ENCODE measurements at places on chromosomes 5 and 9. TPM values are rescaled to one million over a fixed set of nuclear protein-coding genes. Genes with fewer than 3 reads are reported as not detected.

- H3K4me3 ChIP-seq, result no peak overlapping the region
- no peak for DNase-seq
- no peaks in the 10 kb centered on the region for H3K36me3 ChIP-seq
- no peak overlapping the region for H3K27ac ChIP-seq
- no peaks in the 10 kb centered on the region for H3K27me3 ChIP-seq
Observed at GRCh38 chr9:133353548-133353947, 2.7 kb downstream of the SURF1 start.

Gene SHC3
- total RNA-seq, result 6.1 TPM

DNA sequence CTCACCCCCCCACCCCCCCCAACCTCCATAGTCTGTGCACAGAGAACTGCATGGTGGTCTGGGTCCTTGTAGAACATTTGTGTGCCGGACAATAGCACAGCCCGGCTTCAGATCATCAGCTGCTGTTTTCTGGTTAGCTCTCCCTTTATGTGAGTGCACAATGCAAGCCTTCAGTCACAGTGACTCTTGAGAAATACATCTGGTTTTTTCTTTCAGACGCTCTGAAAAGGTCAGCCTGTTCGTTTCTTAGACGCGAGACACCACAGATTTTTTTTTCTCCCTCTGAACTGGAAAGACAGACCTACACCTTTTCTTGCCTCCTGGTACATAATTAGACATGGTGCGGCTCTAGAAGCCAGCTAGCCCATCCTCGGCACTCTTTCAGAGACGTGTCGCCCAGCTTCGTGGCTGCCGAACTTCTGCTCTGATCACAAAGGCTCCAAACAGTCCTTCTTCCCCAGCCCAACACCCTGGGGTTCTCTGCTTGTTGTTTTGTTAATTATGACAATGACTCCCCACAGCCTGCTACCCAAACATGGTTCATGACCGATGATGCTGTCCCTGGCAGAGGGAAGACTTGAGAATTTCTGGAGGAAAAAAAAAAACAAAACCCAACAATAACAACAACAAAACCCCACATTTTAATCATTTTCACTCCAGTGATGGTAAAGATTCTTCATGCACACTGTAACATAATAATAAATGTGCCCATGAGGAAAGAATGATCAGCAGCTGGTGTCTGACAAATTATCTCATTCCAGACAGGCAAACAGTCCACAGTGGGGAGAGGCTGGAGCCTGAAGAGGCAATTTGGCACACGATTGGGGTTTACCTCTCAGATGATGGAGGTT lies 241.4 kb upstream of the ZNF462 start:
- no peaks in the 10 kb centered on the region for H3K36me3 ChIP-seq
- DNase-seq, result no peak
- H3K27me3 ChIP-seq, result no peaks in the 10 kb centered on the region
- no peaks in the 10 kb centered on the region for H3K4me1 ChIP-seq
- H3K4me3 ChIP-seq, result no peak overlapping the region

- no peak for DNase-seq
- H3K4me3 ChIP-seq, result no peak overlapping the region
- H3K4me1 ChIP-seq, result no peaks in the 10 kb centered on the region
Observed at GRCh38 chr5:5756762-5757161, 334.3 kb downstream of the ICE1 start.

DNA sequence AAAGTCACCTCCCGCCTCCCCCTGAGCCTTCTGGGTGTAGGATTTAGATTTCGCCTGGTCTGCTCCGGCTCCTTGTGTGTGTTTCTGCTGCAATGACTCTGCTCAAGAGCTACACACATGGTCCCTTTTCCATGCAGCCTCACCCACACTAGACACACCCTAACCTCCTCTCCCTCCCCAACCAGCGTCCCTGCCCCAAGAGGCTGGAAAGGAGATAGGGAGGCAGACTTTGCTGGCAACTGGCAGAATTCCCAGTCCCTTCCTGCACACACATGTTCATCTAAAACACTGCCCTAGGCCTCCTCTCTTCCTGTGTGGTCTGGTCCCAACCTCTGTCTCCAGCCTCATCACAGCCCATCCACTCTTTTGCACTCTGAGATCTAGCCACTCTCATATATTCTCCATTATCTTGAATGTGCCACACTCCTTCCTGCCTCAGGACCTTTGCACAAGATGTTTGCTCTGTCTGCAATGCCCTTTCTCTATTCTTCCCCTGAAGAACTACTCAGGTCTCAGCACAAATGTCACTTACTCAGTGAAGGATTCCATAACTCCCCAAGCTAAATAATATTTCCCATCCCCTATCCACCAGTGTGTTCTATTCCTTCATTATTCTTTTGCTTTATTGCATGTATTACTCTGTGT lies 253.8 kb downstream of the CDK5RAP2 start:
- H3K27me3 ChIP-seq, result no peaks in the 10 kb centered on the region
- DNase-seq, result no peak
- H3K27ac ChIP-seq, result no peak overlapping the region
- no peak overlapping the region for H3K4me3 ChIP-seq
- H3K4me1 ChIP-seq, result no peaks in the 10 kb centered on the region

- DNase-seq, result no peak
- no peak overlapping the region for H3K27ac ChIP-seq
- no peaks in the 10 kb centered on the region for H3K27me3 ChIP-seq
- H3K36me3 ChIP-seq, result no peaks in the 10 kb centered on the region
Observed at GRCh38 chr5:143372187-143372829, 31.2 kb downstream of the NR3C1 start.

Gene GRIA1
- not detected for total RNA-seq

DNA sequence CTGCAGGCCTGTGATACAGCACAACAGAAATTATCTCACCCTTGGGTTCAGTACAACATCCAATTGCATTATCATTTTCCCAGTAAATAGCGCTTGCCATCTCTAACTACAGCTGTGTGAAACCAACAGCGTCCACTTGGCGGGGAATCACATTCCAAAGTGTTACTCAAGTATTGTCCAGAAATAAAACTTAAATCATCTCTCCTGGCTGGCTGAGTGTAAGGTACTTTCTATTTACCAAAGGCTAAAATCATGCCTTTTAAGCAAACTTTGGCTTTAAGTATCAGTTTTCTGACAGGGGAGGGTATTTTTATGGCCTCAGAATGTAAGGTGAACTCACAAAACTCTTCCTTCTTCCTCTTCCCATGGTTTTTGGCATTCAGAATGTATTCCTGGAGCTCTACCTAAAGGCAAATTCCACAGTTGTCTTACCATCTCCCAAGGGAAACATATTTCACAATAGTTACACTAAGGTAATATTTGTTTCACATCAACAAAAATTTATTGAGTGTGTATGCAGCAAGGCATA lies 205.6 kb upstream of the MPDZ start:
- no peak overlapping the region for H3K27ac ChIP-seq
- H3K27me3 ChIP-seq, result no peaks in the 10 kb centered on the region
- DNase-seq, result no peak

Gene HEMGN
- total RNA-seq, result not detected

Gene ENTPD2
- 4.9 TPM for total RNA-seq

DNA sequence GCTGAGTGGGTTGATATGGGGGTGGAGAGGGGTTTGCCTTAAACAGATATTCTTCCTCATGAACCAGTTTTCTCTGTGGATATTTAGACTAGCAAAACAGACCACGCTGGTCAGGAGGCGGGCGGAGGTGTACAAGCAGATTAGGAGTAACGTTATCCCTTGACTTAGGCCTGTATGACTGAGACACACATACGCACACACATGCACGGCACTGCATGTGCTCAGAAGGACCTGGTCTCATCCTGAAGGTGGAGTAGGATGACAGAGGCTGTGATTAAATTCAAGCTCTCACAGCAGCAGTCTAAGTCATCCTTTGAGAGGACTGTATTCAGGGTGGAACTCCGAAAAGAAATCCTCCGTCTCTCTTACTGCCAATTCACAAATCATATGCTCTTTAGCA lies 209.7 kb downstream of the DIRAS2 start:
- no peak for DNase-seq
- peaks cover 8% of the 10 kb centered on the region for H3K4me1 ChIP-seq
- H3K27me3 ChIP-seq, result no peaks in the 10 kb centered on the region
- H3K36me3 ChIP-seq, result no peaks in the 10 kb centered on the region
- H3K4me3 ChIP-seq, result no peak overlapping the region

Gene QSOX2
- total RNA-seq, result 6.1 TPM

Gene RCL1
- 24.8 TPM for total RNA-seq

GRCh38 chr9:15243081-15243480 lies 63.9 kb downstream of the TTC39B start:
- no peak overlapping the region for H3K4me3 ChIP-seq
- DNase-seq, result no peak
- H3K27me3 ChIP-seq, result no peaks in the 10 kb centered on the region
- H3K4me1 ChIP-seq, result peaks cover 38% of the 10 kb centered on the region

Gene JAKMIP2
- total RNA-seq, result 0.49 TPM

DNA sequence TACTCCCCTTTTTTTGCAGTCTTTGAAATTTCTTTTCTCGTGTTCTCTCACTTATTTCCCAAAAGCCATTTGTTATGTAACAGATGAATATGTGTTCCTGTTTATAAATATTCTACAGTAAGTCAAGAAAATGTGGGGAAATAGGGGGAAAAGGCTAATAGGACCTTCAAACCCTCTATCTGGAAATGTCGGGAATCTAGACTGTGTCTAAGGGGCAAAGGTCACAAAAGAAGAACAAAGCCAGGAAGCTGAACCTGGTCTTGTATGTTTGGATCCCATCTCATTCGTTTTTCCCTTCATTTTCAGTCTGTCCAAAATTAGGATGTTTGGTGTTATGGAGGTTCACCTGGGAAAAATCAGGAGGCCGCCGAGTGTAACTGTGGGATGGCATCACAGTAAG lies 490.3 kb downstream of the NR2F1-AS1 start:
- H3K27ac ChIP-seq, result no peak overlapping the region
- no peak overlapping the region for H3K4me3 ChIP-seq
- no peaks in the 10 kb centered on the region for H3K27me3 ChIP-seq

Gene SLC34A3
- not detected for total RNA-seq

GRCh38 chr5:80834710-80835109 lies 125.5 kb upstream of the RASGRF2 start:
- no peak overlapping the region for H3K4me3 ChIP-seq
- no peaks in the 10 kb centered on the region for H3K27me3 ChIP-seq
- H3K4me1 ChIP-seq, result no peaks in the 10 kb centered on the region
- no peak overlapping the region for H3K27ac ChIP-seq
- no peak for DNase-seq

DNA sequence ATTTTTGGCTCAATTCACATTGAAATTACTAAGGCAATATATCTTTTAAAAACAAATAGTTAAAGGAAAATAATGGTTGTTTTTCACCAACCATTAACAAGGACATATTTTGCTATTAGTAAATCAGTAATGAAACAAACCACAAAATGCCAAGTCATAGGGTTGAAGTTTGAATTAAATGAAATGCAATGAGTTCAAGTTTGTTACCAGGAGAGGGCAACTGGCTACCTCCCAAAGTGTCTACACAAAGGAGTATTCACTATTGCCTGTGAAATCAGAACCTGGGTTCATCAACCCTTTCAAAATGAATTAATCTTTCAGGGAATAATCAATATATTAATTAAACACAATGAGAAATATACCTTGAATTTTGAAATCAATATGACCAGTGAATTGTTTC lies 138.4 kb upstream of the DMRTA1 start:
- H3K4me3 ChIP-seq, result no peak overlapping the region
- H3K27me3 ChIP-seq, result no peaks in the 10 kb centered on the region
- H3K4me1 ChIP-seq, result no peaks in the 10 kb centered on the region
- H3K27ac ChIP-seq, result no peak overlapping the region
- DNase-seq, result no peak

DNA sequence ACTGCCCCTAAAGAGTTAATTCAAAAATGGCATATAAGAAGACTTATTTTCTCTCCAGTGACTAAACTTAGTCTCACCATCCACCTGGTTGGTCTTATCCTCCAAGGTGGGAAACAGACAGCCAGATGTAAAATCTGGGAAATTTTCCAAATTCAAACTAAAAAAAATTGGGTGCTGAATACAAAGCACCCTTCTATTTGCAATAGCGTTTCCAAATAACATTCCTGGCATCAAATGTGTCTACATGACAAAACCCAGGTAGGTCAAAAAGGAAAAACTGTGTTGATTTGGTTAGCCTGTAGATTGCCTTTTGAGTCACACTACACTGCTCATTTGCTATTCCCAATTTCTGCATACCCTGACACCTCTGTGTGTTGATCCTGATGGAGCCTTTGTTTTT lies 252.2 kb downstream of the NR2F1-AS1 start:
- H3K27me3 ChIP-seq, result no peaks in the 10 kb centered on the region
- no peaks in the 10 kb centered on the region for H3K36me3 ChIP-seq
- no peak overlapping the region for H3K27ac ChIP-seq
- DNase-seq, result no peak
- no peaks in the 10 kb centered on the region for H3K4me1 ChIP-seq
- no peak overlapping the region for H3K4me3 ChIP-seq

GRCh38 chr5:458547-459353 lies 15.8 kb downstream of the EXOC3 start:
- H3K27me3 ChIP-seq, result no peaks in the 10 kb centered on the region
- H3K4me1 ChIP-seq, result peaks cover 25% of the 10 kb centered on the region
- DNase-seq, result no peak
- no peak overlapping the region for H3K4me3 ChIP-seq
- H3K36me3 ChIP-seq, result no peaks in the 10 kb centered on the region
- H3K27ac ChIP-seq, result peak overlapping the region; percentile 24

Gene CAVIN4
- total RNA-seq, result 0.49 TPM

Gene DMRTA1
- 0.25 TPM for total RNA-seq

Gene KCNMB1
- total RNA-seq, result 4.9 TPM

GRCh38 chr5:22242532-22242931 lies 610.6 kb downstream of the CDH12 start:
- DNase-seq, result no peak
- no peaks in the 10 kb centered on the region for H3K27me3 ChIP-seq
- H3K4me1 ChIP-seq, result no peaks in the 10 kb centered on the region

GRCh38 chr5:109511980-109512734 lies 102.4 kb upstream of the PJA2 start:
- DNase-seq, result no peak
- H3K36me3 ChIP-seq, result no peaks in the 10 kb centered on the region
- no peak overlapping the region for H3K27ac ChIP-seq

Gene ADGRD2
- 4.2 TPM for total RNA-seq
